ENCODE measurements at places on chromosomes 12 and 14. TPM values are rescaled to one million over a fixed set of nuclear protein-coding genes. Genes with fewer than 3 reads are reported as not detected.

GRCh38 chr14:103748534-103748857 is 32.9 kb downstream of the ZFYVE21 start:
- no peak for DNase-seq

DNA sequence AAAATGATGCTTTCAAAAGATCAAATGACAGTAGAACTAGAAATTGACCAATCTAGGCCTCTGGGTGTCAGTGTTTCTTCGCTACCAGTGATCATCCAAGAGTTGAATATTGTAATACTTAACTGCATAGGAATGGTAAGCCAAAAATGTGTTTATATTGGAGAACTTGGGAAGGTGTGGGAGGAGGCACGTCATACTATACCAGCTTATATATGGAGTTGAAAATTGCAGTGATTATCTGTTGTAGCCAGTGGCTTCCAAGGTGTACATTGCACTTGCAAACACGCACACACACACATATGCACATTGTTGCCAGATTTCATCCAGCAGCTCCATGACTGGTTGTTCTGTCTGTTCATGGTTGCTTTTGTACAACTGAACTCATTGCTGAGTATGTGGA is 36.1 kb downstream of the EID3 start:
- DNase-seq: no peak

DNA sequence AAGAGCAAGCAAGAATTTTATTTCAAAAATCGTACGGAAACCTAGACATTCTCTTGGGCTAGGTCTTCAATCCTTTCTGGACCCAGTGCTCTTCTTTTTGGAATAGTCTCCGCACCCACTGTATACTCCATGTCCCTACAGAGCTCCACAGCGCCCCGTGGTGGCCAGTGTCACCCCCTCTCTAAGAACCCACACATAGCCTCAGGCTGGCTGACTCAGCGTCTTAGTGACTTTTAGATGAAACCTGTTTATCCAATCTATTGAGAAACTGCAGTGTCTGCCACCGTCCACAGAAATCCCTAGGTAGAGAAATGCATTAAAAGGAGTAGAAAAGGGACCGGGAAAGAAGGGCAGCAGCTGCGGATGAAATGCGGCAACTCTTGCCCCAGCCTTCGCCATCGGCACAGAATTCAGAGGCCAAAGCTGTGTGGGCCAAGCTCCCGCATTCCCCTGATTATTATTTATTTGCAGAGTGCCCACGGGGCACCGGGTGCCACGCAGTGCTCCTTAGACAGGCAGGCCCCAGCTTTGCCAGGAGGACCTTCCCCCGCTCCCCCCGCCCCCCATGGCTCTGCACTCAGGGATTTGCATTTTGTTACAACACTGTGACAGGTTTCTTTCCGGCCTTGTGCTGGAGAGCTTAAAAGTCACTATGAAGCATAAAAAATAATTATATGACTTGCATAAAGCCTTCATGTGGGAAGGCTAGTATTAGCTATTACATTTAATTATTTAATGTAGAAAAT is 170.1 kb upstream of the FKBP4 start:
- peak; percentile 87 for DNase-seq

- DNase-seq: no peak
Measured at GRCh38 chr12:21906919-21907493, 34.2 kb downstream of the ABCC9 start.

DNA sequence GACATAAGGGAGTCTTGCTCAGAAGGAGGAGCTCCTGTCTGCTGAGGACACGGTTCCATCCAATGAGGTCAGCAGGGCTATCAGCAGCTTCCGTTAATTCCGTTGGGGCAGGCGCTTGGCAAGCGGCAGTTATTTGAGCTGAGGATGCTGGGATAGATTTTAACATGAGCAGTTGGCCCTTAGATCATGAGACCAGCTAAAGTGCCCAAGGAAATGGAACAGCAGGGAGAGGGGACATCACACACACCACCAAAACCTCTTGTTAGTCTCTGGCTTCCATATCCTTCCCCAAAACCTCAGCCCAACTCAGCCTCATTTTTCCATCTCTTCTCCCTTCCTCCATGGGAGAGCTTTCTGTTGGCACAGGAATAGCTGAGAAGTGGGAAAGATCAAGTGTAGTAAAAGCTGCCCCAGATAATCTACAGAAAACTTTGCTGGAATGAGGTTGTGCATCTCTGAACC is 138.7 kb upstream of the PZP start:
- no peak for DNase-seq

GRCh38 chr12:6067152-6067916 is 57.1 kb downstream of the VWF start:
- DNase-seq: peak; percentile 75

DNA sequence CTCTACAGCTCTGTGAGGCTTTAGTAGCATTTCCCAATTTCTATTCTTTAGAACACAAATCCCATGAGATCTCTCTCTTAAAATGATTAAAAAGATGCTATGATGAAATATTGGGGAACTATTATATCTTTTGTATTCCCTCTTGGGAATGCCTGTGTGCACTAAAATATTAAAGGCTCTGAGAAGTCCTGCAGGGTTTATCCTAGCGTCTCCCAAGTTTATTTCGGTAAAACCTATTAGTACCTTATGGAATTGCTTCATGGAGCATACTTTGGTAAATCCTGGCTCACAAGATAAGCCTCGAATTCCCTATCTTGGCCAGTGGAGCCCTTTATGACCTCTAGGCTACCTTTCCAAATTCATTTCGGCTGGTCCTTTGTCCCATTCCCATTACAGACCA is 306.8 kb downstream of the VRK1 start:
- no peak for DNase-seq

RDH5 gene
- 3.5 TPM for total RNA-seq

IRAK3 gene
- 0.89 TPM for total RNA-seq

DNAL1 gene
- total RNA-seq: 15.6 TPM

DNA sequence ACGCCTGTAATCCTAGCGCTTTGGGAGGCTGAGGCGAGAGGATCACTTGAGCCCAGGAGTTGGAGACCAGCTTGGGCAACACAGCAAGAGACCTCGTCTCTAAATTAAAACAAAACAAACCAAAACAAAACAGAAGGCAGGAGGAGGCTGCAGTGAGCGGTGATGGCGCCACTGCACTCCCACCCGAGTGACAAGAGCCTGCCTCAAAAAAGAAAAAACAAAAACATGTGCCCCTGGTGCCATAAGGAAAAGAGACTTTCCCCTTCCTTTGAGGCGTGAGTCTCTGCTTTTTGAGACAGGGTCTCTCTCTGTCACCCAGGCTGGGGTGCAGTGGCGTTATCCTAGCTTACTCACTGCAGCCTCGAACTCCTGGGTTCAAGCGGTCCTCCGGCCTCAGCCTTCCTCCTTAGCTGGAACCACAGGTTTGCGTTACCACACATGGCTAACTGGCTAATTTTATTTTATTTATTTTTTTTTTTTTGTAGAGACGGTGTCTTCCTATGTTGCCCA is 9.0 kb upstream of the EAPP start:
- no peak for DNase-seq

GRCh38 chr14:34539407-34540180 is at the start of gene EAPP:
Gene EAPP, minus strand, starts transcription at chr14:34539701. Its CDS starts 73 bp downstream, at chr14:34539628.
- DNase-seq: peak; percentile 96

DNA sequence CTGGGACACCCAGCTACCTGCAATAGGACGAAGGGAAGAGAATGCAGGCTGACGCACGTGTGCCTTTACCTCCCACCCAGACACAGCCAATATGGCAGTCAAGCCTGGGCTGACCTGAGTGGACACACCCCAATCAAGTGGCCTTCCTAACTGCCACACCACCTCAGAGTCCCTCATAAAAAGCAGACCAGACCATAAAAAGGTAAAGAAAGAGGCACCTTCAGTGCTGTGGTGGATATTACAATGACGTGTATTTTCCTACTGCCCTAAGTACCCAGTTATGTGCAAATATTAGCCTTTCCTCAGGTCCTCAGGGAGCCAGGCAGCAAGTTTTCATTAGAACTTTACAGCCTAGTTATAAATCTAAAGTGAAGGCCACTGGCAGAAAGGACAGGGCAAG is 75.8 kb downstream of the KCNK10 start:
- no peak for DNase-seq

DNA sequence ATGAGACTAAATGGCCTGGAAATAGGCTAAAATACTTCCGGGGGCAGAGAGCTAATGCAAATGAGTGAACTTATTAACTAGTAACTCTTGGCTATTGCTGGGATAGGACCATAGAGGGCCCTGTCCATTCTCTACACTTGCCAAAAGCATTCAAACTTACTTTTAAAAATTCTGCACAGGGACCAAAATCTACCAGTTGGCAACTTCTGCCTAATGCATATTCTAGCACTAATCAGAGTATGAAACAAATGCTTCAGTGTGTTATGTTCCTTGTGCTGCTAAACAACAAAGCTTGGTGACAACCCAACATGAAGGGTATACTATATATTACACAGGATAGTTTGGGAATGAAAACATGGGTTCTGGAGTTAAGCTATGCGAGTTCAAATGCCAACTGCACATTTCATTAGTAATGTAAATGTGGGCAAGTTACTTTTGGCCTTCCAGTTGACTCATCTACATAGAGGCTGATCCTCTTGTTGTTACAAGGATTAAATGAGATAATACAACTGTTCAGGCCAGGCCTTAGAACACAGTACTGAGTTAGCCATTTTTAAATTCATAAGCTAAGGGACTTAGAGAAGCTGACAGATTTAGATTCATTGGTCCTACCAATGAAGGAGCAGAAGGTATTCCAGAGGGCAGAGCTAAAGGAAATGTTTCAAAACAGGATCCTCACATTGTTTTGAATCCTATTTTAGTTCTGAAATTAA is 32.4 kb downstream of the HIGD1C start:
- no peak for DNase-seq

DNA sequence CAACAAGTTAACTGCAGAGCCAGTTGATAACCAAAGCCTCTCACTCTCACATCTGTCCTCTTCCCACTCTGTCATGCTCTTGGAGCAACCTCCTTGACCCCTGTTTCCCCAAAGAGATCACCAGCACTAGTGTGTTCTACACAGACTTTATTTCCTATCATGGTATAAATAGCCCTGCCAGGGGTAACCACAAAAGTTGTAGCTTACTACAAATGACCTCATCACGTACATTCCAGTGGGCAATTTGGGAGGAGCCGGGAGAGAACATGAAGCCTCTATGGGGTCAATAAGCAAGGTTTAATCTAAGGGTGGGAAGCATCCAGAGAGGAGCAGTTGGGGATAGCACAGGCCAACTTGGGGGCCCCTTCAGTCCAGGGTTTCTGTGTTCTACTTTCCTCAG is 186.5 kb downstream of the KCNA5 start:
- DNase-seq: no peak

GRCh38 chr14:96088074-96088473 is 48.9 kb downstream of the C14orf132 start:
- DNase-seq: no peak

PTCSC3 gene
- total RNA-seq: not detected

DNA sequence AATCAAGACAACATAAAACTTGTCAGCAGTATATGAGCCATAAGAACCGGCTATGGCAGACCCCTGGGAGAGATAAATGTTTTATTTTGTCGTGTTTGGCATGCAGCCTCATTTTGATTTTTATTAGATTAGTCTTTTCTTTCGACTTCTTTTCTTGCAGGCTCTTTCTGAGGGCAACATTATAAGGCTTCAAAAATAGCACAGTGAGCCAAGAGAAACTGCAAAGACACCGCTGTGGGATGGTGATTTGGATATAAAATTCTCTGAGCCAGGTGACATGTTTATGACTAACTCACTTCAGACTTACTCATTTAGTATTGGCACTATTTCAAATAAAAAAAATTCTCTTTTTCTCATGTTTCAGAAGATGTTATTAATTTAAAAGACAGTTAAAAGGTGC is 96.8 kb upstream of the PKP2 start:
- no peak for DNase-seq

- DNase-seq: no peak
Measured at GRCh38 chr14:88188745-88189416, 134.2 kb downstream of the KCNK10 start.

GRCh38 chr14:61153431-61153830 is 127.7 kb downstream of the TMEM30B start:
- peak; percentile 27 for DNase-seq

DNA sequence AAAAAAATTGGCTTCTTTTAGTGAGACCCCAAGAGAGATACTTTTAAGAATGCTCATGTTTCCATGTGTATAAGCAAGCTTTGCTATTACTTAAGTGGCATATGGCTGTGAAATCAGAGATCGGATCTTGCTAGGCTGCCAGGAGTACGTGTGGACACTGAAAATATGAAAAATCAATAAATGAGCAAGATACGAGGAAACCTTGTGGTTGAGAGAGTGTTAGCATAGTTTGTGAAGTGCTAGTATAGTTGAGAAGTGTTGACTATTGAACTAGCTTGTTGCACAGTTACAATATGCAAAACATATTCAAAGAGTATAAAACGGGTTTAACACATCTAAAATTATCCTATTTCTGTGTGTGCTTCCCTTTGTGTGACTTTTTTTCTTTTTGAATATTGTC is 230.9 kb upstream of the NOVA1 start:
- DNase-seq: no peak

DNA sequence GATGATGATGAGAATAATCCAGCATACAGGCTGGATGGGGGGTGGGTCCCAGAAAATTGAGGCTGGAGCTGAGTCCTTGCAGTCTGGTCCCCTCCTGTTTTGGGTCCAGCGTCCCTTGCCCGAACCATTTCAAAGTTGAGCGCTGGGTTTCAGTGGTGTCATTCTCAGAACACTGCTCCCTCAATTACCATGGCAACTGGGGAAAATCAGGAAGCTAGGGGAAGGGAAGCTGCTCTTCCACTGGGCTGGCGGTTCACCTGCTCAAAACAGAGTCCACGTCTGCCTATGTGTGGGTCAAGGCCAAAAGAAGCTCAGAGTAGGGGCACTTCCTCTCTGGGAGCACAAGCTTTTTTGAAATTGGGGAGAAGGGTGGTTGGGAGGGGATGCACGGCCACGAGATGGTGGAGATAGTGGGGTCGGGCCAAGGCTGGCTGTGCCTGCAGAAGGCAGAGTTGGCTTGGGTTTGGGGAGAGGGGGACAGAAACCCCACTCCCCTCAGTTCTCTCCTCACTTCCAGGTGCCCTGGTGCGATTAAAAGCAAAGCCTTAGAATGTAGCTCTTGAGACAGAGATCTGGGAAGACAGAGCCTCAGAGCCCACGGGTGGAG is 1.7 kb upstream of the NOS1 start:
- DNase-seq: no peak

OTOGL gene
- total RNA-seq: 0.39 TPM

DNA sequence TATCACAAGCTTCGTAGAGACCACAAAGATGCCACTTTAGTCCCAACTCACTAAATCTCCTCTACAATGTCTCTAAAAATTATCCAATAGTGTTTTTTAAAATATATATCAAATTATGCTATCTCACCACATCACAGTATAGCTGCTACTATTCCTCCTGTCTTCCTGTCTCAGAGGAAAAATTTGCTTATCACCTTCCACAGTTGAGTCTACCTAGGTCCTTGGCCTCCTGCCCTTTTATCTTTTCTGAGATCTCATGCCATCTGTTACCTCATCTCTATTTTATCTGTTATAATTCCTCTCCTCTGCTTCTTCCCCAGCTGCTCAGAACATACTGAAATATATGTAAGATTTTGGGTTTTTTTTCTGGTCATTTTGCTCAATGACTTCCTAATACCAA is 568.2 kb downstream of the DIO2 start:
- DNase-seq: no peak

GRCh38 chr14:36845356-36846012 is 183.8 kb downstream of the PAX9 start:
- DNase-seq: no peak

Measured in WTC11 (cell line).